ENCODE measurements at places on chromosomes 4 and X.

DNA sequence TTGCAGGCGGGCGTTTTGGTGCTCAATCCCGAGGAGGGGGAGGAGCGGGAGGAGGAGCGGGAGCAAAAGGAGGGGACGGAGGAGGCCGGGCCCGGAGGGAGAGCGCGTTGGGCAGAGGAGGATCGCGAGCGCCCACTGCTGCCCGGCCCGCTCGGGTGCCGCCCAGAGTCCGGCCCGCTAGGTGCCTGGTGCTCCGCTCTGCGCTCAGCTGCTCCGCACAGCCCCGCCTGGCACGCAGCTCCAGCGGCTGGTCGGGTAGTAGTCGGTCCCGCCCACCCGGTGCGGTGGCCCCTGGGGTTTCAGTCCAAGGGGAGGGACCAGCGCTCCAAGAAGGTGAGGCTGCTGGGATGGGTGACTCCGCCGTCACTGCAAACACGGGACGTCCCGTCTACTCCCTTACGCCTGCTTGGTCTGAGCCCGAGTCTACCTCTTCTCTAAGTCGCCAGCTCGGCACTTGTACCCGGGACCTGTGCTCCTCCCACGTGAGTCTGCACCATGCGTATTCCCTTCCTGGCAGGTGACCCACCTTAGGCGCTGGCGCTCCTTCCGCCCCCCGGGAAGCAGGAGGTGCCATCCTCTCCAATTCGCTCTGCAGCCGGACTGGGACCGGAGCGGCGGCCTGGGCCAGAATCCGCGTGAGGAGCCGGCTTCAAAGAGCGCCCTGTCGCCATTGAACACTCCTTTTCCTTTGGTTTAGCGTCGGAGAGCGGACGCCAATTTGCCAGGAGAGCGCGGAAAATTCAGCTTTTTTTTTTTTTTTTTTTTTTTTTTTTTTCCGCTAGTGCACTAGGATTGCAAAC, 405 bp upstream of the HS3ST1 start:
- peak; percentile 9 for DNase-seq

DNA sequence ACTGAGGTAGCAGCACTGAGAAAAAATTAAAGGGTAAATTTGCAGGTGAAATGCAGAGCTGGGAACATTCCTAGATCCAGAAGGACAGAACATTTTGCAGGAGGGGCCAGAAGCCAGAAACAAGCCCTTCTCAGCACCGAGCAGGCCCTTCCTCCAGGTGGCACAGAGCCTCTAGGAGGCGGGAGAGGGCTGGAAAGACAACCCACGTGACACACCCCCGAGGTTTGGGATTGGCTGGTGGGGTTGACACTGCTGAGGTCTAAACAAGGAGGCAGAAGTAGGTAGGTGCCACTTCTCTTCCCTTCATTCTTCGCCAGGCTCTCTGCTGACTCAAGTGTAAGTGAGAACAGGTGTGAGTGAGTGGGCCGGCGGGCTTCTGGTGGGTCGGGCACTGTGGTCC, at the start of gene PAGE4:
Gene PAGE4 (plus strand): TSS at position 288 of the 400 bp plus-strand sequence. CDS start 1,126 bp downstream, outside the sequence.
- no peak for DNase-seq

GRCh38 chr4:56360071-56360470, 27.2 kb downstream of the AASDH start:
- no peak for DNase-seq

DNA sequence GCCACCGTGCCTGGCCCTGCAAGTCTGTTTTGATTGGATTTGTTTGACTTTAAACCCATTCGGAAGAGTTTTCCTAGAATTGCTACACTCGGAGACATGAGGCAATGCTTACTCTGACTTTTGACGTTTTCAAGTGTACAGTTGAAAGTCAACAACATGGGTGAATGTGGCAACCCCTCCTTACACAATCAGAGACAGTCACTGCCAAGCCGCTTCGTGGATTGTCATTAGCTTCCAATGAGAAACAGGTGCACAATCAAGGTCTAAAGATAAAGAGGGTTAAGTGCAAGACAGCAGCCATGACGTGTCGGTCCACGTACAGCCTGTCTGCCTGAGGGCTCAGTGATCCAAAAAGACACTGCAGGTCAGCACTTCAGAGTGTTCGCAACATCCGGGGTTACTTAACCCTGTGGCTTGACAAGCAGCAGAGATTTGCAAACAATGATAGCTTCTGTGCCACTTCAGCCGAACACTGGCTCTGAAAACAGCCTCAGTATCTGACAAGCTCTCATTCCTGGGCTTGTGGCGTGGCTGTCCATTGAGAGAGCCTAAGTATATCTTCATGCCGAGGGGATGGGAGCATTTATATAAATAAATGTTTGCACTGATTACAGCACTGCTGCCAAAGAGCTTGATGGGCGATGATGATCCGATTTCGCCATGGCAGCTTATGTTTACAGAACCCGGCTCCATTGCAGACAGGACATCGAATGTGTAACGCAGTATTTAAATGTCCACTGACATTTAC, 180.0 kb downstream of the DHRSX start:
- no peak for DNase-seq

DNA sequence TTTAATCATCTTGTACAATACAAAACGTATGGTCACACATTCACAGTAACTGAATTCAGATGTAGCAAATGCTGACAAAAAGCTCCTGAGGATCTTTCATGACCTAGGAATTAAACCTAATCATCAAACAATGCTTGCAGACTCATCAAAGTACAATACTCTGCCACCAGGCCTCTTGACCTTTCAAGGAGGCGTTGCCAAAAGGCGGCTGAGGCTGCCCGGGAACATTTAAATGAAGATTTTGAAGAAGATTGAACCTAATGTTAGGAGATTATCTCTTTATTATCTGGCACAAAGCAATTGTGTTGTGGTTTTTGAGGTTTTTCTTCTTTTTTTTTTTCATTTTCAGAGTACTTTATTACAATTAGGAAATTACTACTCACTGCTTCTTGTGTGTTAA, 340.5 kb downstream of the GALNTL6 start:
- DNase-seq: no peak

DNA sequence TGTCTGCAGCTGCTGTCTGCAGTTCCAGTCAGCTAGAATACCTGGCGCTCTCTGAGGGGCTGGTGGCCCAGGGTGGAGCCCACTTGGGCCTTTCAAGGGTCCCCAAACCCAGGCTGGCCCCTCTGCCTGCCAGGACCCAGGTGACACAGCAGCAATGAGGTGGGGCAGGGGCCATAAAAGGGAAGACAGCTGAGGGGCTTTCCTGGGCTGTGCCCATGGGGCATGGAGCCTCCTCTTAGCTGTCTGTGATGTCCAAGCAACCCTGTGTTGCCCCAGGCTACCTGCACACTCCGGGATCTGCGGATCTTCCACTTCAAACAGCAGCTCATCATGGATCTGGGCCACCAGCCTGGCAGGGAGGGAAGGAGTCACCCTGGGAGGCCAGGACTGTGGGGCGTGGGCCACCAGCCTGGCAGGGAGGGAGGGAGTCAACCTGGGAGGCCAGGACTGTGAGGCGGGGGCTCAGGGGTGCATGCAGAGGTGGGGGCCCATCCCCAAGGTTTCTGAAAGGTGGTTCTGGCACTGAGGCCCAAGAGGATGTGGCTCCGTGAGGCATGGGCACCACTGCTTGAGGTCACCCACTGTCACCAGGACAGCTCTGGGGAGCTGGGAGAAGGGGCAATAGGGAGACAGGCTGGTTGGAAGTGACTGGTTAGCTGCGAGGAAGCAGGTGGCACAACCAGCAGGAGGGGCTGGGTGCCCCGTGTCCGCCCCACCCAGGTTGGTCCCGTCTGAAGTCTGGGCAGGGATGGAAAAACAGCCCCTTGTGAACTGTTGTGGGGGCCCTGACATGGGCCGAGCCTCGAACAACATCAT, 16.3 kb downstream of the NAT8L start:
- no peak for DNase-seq

- no peak for DNase-seq
Observed at GRCh38 chrX:66193821-66194220, 29.8 kb downstream of the HEPH start.

DNA sequence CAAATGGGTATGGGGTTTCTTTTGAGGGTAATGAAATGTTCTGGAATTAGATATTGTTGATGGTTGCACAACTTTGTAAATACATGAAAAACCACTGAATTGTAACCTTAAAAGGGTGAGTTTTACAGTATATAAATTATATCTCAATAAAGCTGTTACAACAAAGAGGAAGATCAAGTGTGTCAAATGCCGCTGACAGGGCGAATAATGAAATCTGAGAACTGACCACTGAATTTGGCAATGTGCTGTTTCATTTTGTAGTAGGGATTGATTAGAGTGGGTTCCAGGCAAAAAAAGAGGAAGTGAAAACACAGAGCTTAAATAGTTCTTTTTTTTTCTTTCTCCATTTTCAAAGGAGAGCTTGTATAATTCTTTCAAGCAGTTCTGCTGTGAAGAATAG, 161.1 kb upstream of the NAP1L5 start:
- DNase-seq: no peak

DNA sequence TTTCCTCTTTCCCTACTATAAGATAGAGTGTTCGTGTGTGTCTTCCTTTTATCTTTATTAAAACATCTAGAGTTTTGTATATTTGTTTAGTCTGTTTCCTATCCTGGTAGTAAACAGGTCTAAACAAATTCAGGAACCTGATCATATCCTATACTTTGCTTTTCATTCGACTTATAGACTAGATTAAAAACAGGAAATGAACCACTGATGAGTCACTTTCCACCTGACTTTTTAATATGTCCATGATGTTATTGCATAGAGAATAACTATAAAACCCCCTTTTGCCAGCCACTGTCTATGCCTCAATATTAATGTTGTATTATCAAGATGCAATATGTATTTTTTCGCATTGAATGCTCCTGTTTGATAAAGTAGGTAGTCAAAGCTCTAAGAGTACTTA, 1794.0 kb downstream of the STIM2 start:
- DNase-seq: no peak

DNA sequence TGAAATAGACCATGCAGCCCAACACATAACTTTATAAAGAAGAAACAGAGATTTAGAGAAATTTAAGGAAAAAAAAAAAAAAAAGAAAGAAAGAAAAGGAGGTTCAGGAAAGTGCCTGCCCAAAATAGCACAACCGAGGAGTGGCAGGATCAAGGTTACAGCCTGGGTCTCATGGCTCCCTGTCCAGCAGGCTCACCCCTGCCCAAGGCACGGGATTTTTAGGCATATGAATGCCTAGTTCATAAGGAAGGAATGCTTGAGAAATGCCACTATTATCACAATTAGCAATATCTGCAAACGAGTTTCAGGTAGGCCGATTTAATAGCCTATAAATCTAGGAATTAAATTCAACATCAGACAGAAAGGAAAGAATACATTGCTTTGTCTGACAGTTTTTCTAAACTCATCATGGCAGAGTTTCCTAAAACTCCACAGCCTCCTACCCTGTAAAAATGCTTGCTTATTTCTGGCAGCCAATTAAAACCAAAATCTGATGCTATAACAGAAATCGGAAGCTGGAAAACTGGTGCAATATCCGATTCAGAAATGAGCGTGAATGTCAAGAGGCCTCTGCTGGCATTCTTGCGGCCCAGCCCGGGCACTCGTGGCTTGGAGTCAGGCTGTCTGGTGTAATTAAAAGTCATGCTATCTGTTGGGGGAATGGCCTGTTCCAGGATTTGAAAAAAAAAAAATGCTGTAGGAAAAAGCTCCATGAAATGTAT, 63.5 kb downstream of the GEMIN8 start:
- DNase-seq: no peak

- no peak for DNase-seq
Observed at GRCh38 chrX:72294497-72294896, 11.2 kb downstream of the CITED1 start.

DNA sequence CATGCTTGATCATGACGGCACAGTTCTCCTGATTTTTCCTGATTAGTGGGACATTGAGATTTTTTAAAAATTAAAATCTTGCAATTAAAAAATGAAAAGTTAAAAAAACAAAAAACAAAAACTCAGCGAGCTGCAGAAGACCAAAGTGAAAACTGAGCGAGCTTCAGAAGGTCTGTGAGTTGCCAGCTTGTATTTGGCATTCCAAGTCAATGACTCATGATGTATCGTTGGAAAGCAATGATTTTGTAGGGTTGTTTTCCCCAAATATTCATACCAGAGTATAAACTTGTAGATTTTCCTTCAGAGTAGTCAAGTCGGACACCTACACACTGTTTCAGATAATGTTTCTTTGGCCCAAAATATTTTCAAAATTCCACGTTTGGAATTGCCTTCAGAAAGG, 76.9 kb downstream of the LRRC66 start:
- no peak for DNase-seq

GRCh38 chr4:39042366-39042765, 10.2 kb upstream of the TMEM156 start:
- no peak for DNase-seq

GRCh38 chr4:146338512-146338911, 124.2 kb downstream of the REELD1 start:
- DNase-seq: no peak

DNA sequence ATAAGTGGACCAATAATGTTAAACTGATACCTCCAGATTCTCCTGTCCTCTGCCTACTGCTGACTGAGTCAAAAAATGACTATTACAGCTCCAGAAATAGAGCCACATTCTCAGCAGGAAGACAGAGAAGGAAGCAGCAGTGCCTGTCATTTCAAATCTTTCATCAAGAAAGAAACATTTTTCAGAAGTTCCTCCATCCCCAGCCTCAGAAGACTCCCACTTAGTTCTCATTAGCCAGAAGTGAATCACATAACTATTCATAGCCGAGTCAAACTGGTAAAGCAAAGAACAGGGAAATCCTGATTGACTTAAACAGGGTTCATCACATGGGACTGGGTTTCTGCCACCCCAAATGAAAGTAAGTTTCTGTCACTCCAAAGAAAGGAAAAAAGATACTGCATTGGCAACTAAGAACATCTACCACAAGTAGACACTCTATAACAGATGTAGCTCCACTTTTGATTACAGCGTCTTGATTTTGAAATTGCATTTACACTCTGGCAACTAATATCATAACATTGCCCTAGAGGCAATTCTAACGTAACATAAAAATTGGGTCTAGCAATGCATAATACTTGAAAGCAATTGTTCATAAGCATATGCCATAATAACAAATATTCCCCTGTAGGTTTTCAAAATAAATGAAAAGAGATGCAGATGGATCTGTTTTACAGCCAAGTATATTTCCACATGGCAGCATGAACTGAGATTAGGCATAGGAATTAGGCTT, 599.8 kb downstream of the GALNTL6 start:
- no peak for DNase-seq

DNA sequence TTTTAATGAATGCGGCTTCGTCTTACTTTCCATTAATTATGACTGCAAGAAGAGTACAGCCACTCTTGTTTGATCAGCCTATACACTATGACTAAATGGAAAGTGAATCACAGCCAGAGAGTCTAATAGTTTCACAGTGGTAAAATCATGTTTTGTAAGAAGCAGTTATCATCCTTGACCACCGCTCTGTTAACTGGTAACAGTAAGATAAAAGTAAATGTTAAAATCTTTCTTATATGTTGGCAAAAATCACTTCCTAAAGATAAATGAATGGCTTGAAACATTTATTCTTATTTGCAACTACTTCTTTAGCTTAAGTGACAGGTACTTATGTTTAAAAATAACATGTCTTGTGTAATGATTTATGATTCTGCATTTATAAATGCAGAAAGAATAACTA, 13.2 kb downstream of the GALNT7 start:
- DNase-seq: no peak
